ENCODE measurements at places on chromosomes 3 and 15.

- DNase-seq: no peak
These were observed 35.4 kb upstream of the SLC7A14 start for GRCh38 chr3:170621256-170621655.

DNA sequence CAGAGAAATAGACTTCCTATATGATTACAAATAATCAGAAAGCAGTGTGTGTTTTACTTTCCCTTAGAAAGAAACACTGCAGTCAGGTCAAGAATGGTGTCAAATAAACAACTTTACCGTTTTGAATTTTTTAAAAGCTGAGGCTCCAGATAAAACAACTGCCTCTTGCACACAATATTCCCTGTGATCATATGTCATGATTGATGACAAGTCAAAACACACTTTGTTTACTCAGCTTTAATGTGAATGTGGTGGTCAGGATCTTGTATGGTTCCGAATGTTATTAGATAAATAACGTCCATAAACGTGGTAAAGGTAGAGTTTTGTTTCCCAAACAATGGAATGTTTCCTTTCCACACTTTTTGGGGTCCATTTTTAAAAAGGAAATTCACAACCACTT, 428.4 kb upstream of the MDFIC2 start:
- no peak for DNase-seq

- no peak for DNase-seq
These were observed 22.1 kb upstream of the IP6K2 start for GRCh38 chr3:48738926-48739616.

- DNase-seq: no peak
These were observed 20.8 kb upstream of the TRA2B start for GRCh38 chr3:185958626-185959025.

- no peak for DNase-seq
These were observed 397.4 kb upstream of the TPM1 start for GRCh38 chr15:62644889-62645742.

DNA sequence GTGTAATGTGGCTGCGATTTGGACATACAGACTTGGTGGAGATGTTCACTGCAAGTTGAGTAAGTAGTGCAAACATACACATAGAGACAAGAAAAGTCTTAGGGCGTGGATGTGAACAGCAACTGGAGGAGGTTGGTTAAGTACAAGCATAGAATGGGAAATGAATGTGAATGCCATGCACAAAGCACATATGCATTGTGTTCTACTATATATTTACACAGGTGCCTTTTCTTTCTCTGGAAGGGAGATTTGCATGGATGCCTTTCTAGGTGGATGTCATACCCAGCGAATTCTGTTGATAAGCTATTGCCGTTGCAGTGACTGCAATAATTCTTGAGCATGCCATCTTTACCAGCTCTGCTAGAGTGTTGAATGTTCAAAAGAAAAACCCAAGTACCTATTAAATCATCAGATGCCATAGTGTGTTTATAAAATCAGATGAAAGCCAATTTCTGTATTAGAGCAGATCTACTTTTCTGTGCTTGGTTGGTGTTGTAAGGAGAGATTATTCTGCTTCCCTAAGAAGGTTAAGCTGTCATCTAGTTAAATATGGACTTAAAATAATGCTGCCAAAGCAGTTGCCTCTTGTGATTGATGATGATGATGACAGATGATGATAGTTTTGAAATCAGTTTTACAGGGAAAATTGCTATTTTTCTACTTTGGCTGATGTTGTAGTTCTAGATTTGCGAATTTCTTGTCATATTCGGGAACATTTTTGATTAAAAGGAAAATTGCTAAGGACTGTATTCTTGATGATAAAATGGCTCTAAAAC, 148.4 kb downstream of the CNTN4 start:
- DNase-seq: no peak

GRCh38 chr3:5022187-5022965, 43.1 kb downstream of the BHLHE40 start:
- no peak for DNase-seq

DNA sequence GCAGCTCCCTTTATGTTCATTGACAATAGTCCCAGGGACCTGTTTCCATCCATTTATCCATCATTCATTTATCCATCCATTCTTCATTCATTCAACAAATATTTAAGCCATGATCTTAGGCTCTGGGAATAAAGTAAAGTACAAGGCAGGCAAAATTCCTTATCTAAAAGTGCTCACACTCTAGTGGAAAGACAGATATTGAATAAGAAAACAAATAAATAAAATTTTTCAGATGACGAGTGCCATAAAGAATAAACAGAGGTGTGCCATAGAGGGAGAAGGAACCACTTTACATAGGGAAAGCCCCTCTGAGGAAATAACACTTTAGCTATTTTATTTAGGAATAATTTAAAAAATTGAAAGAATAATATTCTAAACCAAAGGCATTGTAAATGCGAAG, 76.2 kb downstream of the COL8A1 start:
- no peak for DNase-seq

DNA sequence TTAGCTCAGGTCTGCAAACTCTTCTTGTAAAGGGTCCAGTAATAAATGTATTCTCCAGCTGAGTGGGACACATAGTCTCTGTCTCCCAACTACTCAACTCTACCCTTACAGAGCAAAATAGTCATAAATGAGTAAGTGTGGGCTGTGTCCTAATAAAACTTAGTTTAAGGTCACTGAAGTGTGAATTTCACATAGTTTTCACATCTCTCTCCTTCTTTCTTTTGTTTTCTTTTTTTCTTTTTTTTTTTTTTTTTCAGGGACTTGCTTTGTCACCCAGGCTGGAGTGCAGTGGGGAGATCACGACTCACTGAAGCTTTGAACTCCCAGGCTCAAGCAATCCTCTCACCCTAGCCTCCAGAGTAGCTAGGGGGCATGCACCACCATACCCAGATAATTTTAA, 1.9 kb upstream of the ACTL6A start:
- DNase-seq: no peak

DNA sequence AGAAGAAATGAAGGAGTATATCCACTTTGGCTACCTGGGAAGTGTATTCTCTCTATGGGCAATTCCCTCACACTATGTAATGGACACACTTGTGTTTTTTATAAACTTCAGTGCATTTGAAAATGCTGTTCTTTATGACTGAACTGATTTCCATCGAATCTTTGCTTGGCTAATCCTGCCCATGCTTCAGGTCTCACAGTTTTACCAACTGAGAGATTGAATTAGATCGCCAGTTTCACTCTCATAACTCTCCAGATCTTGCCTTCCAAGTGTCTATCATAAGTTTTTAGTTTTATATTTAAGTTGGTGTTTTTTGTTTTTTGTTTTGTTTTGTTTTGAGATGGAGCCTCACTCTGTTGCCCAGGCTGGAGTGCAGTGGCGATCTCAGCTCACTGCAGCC, 73.5 kb upstream of the MBNL1 start:
- DNase-seq: no peak

DNA sequence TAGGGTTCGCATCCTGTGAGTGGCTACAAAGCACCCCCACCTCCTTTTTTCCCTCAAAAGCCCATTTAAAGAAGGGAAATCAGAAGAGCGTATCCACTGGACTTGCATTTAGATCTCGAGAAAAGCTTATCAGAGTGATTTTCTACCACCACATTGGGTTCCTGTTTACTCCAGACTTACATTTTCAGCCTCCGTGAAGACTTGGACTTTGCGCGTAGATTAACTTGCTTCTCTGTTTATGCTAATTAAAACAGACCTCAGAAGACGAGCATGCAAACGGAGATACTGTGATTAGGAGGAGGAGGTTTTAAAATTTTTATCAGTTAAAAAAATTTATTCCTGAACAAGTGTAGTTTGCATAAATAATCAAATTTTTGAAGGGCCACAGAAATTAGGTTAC, 115.7 kb downstream of the AKAP13 start:
- DNase-seq: no peak

DNA sequence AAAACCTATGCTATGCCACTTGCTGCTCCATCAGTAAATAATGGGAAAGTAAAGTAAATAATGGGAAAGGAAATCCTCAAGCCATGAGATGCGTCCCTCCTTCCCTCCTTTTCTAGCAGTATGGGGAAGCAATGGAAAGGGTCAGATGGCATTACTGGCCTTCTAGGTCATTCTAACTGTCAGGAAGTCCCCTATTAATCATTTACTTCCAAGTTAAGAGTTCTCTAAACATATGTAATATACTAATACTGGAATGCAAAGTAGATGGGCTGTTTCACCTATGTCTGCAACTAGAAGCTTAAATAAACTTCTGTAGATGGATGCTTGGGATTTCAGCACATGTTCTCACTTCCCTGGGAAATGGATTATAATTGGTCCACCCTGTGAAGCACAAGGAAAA, 55.9 kb downstream of the MDFIC2 start:
- no peak for DNase-seq

DNA sequence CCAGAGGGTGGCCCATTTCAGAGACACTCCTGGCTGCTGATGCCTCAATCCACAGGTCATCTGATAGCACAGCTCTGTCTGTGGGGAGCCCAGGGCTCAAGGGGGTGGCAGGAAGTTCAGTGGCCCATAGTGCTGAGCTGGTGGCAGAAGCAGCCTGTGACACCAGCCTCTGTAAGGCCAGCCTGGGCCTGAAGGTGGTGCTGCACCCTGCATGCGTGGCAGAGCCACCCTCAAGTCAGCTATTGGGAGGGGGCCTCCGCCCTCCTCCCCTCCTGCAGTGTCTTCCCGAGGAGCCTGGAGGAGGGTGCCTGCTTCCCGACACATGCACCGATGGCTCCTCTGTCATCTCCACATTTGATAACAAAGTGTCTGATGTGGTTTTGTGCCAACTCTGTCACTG, 3.0 kb downstream of the PLA1A start:
- DNase-seq: no peak

- DNase-seq: no peak
These were observed 2.7 kb downstream of the SPESP1 start for GRCh38 chr15:68933001-68933400.

DNA sequence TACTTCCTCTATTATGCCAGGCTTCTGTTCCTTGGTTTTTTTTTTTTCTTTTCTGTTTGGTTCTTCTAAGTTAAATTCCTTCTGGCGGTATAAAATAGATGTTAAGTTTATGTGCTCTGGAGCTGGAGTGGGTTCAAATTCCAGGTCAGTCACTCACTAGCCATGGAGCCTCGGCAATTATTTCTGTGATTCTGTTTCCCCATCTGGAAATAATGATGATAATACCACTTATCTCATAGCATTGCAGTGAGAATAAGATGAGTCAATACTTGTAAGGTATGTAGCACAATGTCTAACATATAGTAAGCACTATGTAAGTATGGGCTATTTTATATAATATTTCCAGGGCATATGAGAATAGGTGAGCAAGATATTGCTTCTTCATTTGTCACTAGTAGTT, 33.2 kb upstream of the ZDHHC23 start:
- no peak for DNase-seq

GRCh38 chr3:8712908-8713255, 20.7 kb upstream of the CAV3 start:
- no peak for DNase-seq

- DNase-seq: no peak
These were observed 99.2 kb downstream of the AGBL1 start for GRCh38 chr15:86178845-86179244.

GRCh38 chr3:19220311-19220710, 72.0 kb downstream of the KCNH8 start:
- DNase-seq: no peak

All from CD4-positive, alpha-beta memory T cell (primary cell).